Substantia nigra (tissue), 51 donors: ENCODE measurements at places on chromosomes 5 and 9.

DNA sequence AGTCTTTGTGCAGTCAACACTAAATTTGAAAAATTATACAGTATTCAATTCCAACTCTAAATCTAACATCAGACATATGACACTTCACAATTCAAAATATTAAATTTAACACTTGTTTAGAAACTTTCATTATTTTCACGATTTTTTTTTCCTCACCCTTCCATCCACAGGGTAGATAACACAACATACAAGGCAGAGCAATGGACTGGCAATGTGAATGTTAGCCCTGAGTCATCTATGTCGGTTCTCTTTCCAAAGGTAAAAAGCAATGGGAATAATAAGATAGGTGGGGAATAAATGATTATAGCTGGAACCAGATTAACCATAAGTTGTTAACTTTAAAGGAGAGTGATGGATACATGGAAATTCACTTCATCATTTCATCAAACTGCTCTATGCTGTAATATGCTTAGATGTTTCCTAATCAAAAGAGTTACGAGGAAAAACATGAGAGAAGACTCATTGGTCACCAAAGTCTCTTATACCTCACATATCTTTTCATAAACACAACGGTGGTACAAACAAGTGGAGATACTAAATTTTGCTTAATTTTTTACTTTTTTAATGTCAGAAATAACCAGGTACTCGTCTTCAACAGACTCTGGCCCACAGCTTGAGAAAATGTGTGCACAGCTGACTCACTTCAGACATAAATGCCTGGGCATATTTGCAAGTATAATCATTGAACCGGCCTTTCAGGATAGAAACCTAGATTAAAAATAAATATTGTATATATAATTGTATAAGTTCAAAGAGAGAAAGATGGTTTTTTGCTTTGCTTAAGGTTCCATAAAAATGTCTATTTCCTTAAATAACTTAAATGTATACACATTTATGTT is 23.0 kb downstream of the RFX3 start:
- no peak for DNase-seq

DNA sequence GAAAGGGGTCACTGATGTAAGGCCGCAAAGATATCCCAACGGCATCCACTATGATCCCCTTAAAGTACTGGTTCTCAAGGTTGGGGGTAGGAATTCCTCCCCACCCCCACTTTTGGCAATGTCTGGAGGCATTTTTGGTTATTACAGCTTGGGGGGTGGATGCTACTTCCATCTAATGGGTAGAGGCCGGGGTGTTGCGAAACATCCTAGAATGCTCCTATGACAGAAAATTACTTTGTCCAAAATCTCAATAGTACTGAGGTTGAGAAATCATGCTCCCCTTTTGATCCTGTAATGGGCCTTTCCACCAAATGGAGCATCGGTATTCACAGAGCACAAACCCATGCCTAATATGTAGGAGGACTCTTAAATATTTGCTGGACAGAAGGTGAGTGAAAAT is 20.8 kb upstream of the TCERG1 start:
- no peak for DNase-seq

DNA sequence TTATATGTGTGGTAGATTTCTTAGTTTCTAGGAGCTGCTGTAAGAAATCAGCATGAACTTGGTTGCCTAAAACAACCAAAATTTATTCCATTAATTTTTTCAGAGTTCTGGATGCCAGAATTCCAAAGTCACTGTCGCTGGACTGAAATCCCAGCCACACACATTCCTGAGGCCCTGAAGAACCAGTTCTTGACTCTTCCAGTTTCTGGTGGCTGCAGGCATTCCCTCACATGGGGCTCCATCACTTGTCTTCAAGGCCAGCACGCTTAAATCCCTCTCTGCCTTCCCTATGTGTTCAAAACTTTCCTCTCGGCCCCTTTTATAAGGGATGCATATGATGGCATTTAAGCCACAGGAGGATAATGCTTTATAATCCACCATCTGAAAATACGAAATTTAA is 1237.5 kb upstream of the CDH9 start:
- DNase-seq: no peak

- peak; percentile 46 for DNase-seq
Measured at GRCh38 chr5:6713274-6714225, at the start of gene TENT4A. TSS of gene TENT4A (plus strand) at chr5:6713432. CDS start at chr5:6713984, 552 bp downstream.

- DNase-seq: peak; percentile 39
Measured at GRCh38 chr5:140145818-140146522, 20.2 kb downstream of the IGIP start.

GRCh38 chr9:138119202-138120027 is 241.8 kb downstream of the CACNA1B start:
- DNase-seq: no peak

DNA sequence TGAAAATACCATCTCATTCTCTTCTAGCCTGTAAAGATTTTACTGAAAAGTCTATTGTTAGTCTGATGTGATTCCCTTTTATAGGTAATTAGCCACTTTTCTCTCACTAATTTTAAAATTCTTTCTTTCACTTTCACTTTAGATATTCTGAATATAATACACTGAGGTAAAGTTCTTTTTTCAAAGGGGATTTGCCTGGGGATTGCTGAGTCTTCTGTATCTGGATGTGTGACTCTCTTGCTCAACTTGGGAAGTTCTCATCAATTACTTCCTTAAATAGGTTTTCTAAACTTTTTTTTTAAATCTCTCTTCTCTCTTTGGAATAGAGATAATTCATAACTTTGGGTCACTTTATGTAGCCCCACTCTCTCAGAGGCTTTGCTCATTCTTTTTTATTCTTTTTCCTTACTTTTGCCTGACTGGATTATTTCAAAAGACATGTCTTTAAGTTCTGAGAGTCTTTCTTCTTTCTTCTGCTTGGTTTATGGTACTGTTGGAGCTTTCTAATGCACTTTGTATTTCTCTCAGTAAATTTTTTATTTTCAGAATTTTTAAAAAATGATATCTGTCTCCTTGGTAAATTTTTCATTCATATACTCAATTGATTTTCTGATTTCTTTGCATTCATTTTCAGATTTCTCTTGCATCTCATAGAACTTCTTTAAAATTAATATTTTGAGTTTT is 55.9 kb upstream of the IL12B start:
- no peak for DNase-seq

- no peak for DNase-seq
Measured at GRCh38 chr5:115350894-115351293, 54.4 kb upstream of the CCDC112 start.

GRCh38 chr9:21616082-21616778 is 134.1 kb upstream of the IFNE start:
- DNase-seq: no peak

DNA sequence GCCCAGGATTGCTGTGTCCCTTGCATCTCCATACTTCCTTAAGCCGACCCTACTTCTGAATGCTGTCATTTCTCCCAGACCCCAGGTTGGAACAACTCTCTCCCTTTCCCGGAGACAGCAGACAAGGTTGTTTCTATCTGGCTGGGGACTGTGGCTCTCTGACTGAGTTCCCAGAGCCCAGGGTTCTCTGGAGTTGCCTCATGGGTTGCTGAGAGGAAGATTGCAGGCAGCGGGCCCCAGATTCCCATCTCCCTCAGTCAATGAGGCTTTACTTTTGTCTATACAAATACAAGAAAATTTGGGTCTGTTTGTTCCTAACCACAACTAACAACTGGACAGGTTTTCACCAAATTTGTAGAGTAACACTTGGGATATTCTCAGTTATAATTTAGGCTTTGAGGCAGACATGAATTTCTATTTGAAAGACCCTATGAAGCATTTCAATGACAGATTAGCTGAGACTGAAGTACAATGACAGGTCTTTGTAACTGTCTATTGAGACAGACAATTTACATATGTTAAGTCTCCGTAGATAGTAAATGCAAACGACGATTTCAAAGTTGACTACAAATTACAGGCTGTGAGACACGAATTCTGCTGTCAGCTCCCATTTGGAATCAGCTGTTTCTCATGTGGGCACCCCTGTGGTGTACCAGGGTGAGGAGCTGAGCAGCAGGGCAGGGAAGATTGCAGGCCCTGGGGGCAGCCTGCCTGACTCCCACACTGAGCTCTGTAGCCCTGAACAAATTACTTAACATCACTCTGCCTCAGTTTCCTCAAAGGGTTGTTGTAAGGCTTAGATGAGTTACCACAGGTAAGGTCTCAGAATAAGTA is 107.5 kb downstream of the ATP10B start:
- no peak for DNase-seq

GRCh38 chr5:181215997-181216989 is 6.8 kb upstream of the TRIM41 start:
- DNase-seq: no peak

GRCh38 chr5:144187699-144188294 is 17.1 kb downstream of the KCTD16 start:
- DNase-seq: no peak

- DNase-seq: no peak
Measured at GRCh38 chr5:101425339-101425859, 522.3 kb upstream of the ST8SIA4 start.

DNA sequence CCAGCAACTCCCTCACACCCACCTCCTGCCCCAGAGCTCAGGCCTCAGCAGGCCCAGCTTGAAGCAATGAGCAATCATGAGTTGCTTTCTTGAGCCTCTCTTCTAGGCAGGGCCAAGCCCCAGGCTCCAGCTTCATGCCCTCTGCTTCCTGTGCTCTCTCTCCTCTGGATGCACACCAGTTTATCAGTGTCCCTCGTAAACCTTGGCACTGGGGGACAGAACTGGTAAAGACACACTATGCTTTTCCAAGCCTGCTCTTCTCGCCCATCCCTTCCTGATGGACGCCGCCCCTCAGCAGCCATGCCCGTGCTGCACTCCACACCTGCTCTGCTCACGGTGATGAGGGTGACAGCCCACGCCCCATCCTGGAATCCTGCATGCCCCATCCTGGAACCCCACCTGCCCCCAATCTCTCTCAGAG is 49.4 kb upstream of the ORM1 start:
- DNase-seq: no peak

- no peak for DNase-seq
Measured at GRCh38 chr5:432201-432927, 10.6 kb upstream of the EXOC3 start.

DNA sequence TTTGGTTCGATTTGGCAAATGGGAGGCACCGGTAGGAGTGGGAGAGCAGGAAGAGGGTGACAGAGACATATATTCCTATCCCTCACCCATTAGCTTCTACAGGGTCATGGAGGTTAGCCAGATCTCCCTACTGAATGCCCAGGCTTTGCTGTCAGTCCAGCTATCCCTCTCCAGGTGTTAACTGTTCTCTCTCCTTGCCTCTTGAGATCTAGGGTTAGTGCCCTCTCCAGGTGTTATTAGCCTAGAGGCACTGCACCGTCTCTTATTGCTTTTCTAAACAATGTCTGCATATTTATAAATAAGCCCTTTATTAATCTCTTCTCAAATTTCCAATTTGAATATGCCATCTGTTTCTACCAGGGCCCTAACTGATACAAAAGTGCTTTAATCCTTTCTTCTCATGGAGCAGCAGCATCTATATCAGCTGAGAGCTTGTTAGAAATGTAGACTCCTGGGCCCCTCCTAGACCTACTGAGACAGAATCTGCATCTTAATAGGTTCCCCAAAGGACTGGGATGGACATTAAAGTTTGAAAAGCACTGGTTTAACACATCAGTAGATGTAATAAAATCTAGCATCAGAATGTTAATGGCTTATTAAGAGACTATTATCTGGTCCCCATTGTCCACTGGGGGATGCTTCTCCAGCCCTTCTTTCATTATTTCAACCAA is 322.5 kb upstream of the SLC24A2 start:
- DNase-seq: no peak

GRCh38 chr5:128378196-128378595 is 159.8 kb downstream of the FBN2 start:
- no peak for DNase-seq

DNA sequence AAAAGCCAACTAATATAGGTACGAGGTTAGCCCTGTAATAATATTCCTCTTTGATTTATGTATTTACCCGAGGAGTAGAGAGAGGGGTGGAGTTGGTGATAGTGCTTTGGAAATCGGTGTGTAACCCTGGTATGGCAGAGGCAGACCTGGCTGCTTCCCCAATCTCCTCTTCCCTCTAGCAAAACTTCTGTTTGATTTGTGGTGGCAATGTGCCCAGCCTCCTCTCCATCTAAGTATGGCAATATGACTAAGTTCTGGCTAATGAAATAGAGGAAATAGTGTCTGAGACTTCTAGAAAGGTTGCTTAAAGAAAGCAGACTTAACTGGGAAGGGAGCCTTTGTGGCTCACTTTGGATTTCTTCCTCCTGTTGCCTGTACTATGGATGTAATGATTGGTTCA is 491.1 kb downstream of the ENC1 start:
- no peak for DNase-seq

GRCh38 chr5:74094096-74094781 is 468.2 kb downstream of the ARHGEF28 start:
- DNase-seq: no peak

DNA sequence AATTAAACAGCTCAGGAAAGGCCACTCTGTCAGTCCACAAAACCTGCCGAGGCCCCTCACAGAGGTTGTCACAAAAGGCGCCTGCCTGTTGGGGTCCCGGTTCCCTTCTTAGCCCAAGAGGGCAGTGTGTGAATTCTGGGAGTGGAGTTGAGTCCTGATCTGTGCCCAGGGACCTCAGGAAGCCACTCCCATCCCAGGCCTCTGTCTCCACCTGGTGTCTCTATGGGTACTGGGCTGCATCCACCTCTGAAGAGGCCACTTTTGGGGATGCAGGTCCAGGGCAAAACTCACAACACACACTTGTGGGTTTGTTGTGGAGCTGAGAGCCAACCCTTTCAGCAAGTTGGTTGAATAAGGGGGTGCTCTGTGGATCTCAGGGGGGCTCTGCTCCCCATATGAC is 74.3 kb upstream of the STXBP1 start:
- no peak for DNase-seq

DNA sequence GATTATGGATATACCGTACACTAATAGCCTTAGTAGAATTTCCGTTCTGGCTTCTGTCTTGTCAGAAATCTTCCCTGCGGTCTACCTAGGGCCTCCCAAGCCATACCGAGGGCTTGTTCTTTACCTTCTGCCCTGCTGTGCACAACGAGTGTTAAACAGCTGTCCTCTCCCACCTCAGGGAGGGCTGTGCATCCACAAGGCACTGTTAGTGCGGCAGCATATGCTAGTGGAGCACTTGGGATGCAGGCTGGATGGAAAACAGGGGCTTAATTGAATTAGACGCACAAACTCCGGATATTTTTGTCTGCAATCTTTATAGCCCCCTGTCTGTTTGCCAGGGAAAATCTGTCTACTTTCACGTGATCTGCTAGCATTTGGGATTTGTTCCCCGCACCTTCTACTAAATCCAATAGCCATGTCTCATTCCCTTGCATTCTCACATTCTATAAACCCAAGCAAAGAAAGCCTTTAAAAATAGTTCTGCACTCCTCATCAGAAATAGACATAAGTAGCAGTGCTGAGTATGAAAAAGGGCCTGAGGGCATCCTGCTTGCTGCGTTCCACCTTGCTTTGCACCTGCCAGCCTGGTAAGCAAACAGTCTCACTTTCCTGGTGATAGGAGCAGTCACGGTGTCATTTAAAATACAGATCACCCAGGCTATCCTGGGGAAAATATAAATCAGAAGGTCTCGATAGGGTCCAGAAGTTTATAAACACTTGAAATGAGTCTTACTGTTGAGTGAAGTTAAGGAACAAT is 382.6 kb downstream of the RASEF start:
- DNase-seq: no peak

- DNase-seq: no peak
Measured at GRCh38 chr5:141528291-141528984, 39.6 kb downstream of the PCDHGC5 start.

- no peak for DNase-seq
Measured at GRCh38 chr5:142540922-142541422, 144.9 kb downstream of the FGF1 start.
